ENCODE measurements at places on chromosomes 5 and 9.

DNA sequence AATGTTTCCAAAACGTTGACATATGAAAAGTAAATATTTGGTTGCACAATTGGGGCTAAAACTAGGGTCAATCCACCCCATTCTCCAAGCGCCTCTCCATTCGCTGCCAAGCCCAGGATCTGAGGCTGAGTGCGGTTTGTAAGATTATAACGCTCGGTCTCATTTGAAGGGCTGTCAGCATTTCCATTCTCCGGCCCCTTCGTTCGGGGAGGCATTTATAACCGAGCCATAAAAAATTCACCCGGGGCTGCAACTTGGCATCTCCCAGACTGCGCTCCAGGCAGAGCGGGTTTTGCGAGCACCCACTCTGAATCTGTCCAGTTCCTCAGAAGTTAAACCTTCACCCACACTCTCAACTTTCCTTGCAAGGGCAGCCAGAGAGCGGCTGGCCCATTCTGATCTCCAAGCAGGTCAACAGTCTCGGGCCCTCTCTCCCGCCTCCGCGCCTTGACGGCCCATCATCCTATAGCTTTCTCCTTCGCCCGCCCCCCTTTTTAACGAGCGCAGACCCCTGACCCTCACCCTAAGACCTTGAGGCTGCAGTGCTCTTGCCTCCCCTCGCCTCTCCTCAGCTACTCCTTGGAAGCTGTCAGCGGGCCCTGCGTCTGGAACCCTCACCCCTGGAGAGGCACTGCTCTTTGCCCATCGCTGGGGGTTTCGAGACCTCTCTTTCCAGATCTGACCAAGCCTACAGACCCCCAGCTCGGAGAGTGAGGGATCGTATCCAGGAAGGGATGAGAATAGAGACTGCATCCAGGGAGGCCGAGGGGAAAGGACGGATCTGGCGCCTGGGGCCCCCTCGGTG, 1.1 kb downstream of the SLIT3 start:
- no peak for DNase-seq

GRCh38 chr5:150149618-150150017, 6.0 kb downstream of the PDGFRB start:
- no peak for DNase-seq

GRCh38 chr9:33452828-33453271, 5.5 kb upstream of the AQP3 start:
- peak; percentile 32 for DNase-seq

- DNase-seq = no peak
Observed at GRCh38 chr5:180208435-180209081, 453 bp downstream of the RASGEF1C start.

- DNase-seq = no peak
Observed at GRCh38 chr5:140341591-140341990, 4.8 kb downstream of the HBEGF start.

- DNase-seq = no peak
Observed at GRCh38 chr9:78559449-78559885, 262.5 kb downstream of the PSAT1 start.

GRCh38 chr5:56207537-56207936, 25.6 kb downstream of the ANKRD55 start:
- no peak for DNase-seq

DNA sequence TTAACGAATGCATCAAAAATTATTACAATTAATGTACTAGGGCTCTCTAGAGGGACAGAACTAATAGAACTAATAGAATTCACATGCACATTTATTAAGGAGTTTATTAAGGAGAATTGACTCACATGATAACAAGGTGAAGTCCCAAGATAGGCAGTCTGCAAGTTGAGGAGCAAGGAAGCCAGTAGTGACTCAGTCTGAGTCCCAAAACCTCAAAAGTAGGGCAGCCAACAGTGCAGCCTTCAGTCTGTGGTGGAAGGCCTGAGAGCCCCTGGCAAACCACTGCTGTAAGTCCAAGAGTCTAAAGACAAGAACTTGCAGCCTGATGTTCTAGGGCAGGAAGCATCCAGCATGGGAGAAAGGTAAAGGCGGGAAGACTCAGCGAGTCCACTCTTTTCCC, 633.8 kb downstream of the SEMA5A start:
- DNase-seq = no peak

GRCh38 chr9:69470186-69470977, 145.4 kb downstream of the ENTREP1 start:
- no peak for DNase-seq

- no peak for DNase-seq
Observed at GRCh38 chr9:93139365-93140182, 5.5 kb upstream of the NINJ1 start.

- DNase-seq = no peak
Observed at GRCh38 chr9:114269023-114269422, 53.9 kb upstream of the ORM1 start.

- DNase-seq = no peak
Observed at GRCh38 chr9:3455094-3455493, 70.7 kb downstream of the RFX3 start.

GRCh38 chr5:65555287-65555686, 7.7 kb downstream of the CENPK start:
- DNase-seq = no peak

DNA sequence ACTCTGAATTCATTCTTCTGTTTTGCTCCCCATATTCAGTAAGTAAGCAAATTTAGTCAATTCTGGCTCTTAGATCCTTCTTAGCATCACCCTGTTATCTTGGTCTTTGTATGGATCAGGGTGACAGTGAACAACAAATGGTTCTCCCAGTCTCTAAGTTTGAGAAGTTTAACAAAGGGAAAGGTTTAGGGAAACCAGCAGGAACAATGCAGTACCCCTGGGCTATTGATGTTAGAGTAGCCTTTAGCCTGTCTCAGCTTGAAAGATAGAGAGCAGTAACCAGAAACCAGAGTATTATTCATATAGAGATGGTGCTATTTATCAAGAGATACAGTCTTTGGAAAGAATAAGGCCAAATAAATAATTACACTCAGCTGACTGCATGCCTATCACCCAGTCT, 241.8 kb downstream of the CDH12 start:
- no peak for DNase-seq

GRCh38 chr9:129838707-129839259, 3.5 kb downstream of the USP20 start:
- peak; percentile 13 for DNase-seq

DNA sequence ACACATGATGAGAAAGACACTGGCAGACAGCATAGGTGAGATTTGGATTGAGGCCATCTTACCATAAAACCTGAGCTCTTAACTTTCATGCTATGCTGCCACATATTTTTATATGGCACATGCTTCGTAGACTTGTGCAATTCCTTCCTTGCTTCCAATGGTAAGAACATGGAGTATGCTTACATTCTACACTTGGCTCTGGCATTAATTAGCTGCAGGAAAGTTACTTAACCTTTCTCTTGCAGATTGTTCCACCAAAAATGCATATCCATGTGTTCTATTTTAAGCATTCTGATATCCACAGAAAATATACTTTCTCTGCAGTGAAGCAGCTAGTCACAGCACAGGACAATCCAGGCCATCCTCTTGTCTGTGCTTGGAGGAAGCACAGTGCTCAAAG, 119.4 kb downstream of the MPDZ start:
- DNase-seq = no peak

DNA sequence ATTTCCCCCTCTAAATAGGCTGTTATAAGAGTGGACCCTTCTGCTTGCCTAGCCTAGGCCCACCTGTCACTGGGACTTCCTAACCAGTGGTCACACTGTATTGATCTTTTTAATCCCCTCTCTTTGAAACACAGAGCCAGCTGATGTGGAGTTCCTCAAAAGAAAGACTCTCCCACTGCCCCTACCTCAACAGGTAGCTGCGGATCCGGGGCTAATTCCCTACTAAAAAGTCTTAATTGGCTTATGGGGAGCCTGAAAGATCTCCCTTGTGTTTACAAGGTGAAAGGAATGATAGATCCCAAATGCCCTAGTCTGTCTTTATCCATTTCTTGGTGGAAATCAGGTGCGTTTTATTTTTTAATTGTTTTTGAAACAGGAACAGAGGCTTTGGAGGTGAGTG, 2.0 kb downstream of the NEUROG1 start:
- DNase-seq = no peak

DNA sequence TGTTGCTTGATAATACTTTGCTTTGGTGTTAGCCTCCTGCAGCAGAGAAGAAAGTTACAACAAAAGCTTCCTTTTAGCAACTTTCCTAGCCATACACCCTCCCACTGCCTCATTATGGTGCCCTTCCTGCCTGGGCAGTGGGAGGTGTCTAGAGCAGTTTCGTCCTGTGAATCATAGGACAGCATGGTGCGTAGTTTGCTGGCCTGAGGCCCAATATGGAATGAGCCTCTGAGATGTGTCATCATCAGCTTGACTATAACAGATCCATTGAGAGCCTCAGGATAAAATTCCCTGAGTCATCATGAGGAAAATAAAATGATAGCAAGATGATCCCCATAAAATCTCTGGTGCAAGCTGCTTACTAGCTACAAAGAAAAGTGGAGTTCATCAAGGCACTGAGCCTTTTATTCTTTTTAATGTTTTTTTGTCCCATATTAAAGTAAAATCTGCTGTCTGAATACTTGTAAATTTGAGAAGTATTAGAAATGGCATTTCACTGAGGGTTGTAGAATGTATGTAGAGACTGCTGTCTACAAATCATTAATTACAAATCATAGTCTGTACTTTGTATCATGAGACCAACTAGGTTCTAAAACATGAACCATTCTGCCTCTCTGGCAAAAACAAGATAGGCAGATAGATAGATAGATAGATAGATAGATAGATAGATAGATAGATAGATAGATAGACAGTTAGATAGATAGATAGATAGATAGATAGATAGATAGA, 303.0 kb upstream of the PDE4D start:
- DNase-seq = no peak

DNA sequence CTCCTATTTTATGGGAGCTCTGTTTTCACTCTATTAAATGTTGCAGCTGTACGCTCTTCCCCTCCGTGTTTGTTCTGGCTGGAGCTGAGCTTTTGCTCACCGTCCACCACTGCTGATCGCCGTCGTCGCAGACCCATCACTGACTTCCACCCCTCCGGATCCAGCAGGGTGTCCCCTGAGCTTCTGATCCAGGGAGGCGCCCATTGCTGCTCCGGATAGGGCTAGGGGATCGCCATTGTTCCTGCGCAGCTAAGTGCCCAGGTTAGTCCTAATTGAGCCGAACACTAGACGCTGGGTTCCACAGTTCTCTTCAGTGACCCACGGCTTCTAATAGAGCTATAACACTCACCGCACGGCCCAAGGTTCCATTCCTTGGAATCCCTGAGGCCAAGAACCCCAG, 96.2 kb upstream of the PRDM9 start:
- DNase-seq = no peak

GRCh38 chr5:113268232-113268631, 166.6 kb downstream of the TSSK1B start:
- DNase-seq = no peak

GRCh38 chr9:114027863-114028465, 50.1 kb downstream of the AMBP start:
- DNase-seq = no peak

DNA sequence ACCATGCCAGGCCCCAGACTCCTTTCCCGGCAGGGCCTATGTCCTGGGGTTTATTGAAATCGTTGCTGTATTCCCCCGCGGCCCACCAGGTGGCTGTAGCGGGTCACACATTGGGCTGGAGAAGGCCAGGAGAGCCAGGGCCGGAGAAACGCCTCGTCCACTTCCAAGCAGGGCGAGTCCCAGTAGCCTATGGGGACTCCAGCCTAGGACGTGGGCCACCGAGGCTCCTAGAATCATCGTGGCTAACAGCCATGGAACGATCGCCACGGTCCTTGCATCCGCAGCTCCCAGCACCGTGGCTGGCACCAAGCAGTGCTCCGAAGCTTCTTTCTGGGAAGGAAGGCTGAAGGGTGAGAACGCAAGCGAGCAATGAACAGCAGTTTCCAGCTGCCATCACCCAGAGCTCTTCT, 87.7 kb downstream of the ENTREP1 start:
- no peak for DNase-seq

DNA sequence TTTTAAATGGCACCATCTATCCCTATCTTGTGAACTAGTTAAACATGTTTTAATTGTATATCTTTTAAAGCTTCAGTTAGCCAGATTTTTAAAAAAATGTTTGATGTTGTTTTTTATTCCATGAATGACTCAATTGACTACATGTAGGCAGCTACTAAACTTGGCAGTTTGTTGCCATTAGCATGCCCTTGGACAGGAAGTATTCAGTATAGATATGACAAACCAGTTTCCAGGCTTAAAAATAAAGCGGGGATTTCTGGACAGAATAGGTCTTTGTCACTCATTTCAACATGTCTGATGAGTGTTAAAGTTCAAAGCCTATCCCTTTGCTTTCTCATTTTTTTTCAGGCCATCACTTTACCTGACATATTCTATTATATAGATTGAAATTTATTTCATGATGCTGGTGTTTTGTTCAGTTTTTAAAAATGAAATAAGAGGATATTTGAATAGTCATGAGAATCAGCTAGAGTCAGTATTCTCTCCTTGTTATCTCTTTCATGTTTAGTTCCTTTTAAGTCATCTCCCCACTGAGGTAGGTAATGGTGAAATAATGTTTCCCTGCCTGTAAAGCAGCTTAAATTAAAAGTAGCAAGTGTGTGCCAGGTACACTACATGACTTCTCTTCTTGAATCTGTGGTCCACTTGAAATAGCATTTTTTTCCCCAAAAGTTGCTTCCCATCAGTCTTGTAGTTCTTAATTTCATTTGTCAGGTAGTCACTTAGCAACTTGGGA, 11.9 kb downstream of the TNFAIP8 start:
- DNase-seq = no peak

DNA sequence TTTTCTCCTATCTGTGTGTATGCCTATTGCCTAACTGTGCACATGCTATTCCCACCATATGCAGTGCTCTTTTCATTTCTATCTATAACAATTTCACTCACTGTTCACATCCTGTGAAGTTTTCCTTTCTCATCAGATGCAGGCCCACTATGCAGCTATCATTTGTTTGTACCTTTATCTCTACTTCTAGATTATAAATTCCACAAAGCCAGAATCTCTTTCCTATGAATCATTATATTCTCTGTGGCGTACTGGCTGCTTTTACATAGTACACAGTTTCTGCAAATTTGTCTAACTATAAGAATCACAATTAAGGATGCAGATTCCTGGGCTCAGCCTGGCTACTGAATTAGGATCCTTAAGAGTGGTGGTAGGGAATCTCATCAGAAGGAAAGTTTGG, 600.8 kb upstream of the ARRDC3 start:
- no peak for DNase-seq

- peak; percentile 25 for DNase-seq
Observed at GRCh38 chr9:37801287-37801850, 772 bp downstream of the DCAF10 start.

- DNase-seq = no peak
Observed at GRCh38 chr9:20226345-20226744, 396.0 kb downstream of the MLLT3 start.

DNA sequence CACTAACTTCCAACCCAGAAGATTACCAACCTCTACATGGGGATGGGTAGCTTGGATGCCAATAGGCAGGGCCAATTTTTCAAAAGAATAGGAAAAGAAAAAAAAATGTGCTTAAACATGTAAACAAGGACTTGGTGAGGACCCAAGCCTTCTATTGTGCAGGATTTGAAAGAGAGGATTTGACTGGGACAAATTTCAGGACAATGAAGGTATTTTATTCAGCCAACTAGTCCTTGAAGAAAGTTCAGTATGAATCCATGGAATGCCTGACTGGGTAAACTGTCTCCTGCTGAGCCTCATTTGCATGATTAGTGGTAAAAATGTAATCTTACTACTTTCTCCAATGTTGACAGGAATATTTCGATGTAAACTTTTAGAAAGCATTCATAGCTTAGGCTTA, 192.5 kb upstream of the RORB start:
- DNase-seq = no peak

GRCh38 chr5:161676103-161676502, 9.4 kb upstream of the GABRA6 start:
- no peak for DNase-seq

Measured in CD8-positive, alpha-beta T cell (primary cell).